ENCODE measurements at places on chromosomes 3 and 15. TPM values are rescaled to one million over a fixed set of nuclear protein-coding genes. Genes with fewer than 3 reads are reported as not detected.

KNG1 gene
- not detected for total RNA-seq

ZPLD1 gene
- not detected for total RNA-seq

- H3K4me3 ChIP-seq = no peak overlapping the region
- H3K27ac ChIP-seq = no peak overlapping the region
- no peaks in the 10 kb centered on the region for H3K36me3 ChIP-seq
- no peaks in the 10 kb centered on the region for H3K4me1 ChIP-seq
Observed at GRCh38 chr3:123791898-123792297, 92.2 kb downstream of the MYLK start.

GRCh38 chr15:40253167-40253790, 14.4 kb downstream of the PAK6 start:
- DNase-seq = no peak
- H3K4me1 ChIP-seq = peaks cover 10% of the 10 kb centered on the region
- peaks cover 39% of the 10 kb centered on the region for H3K27me3 ChIP-seq
- peak overlapping the region; percentile 56 for H3K4me3 ChIP-seq

DNA sequence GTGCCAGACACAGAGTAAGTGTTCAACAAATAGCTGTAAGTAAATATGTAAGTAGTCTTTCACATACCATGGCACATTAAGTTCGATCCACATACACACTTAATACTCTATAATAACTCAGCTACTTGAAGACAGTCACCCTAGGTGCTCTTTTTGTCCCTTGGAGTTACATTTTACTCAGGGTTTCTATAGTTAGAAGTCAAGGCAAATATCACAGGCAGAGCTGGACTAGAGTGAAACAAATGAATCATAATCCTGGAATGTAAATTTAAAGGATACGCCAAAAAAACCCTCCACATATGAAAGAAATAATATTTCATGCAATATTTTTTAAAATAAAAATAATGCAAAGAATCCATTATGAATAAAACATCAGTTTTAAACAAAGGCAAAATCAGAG, 461.8 kb downstream of the MAGI1 start:
- no peaks in the 10 kb centered on the region for H3K36me3 ChIP-seq
- no peaks in the 10 kb centered on the region for H3K4me1 ChIP-seq
- no peaks in the 10 kb centered on the region for H3K27me3 ChIP-seq
- no peak overlapping the region for H3K27ac ChIP-seq

DNA sequence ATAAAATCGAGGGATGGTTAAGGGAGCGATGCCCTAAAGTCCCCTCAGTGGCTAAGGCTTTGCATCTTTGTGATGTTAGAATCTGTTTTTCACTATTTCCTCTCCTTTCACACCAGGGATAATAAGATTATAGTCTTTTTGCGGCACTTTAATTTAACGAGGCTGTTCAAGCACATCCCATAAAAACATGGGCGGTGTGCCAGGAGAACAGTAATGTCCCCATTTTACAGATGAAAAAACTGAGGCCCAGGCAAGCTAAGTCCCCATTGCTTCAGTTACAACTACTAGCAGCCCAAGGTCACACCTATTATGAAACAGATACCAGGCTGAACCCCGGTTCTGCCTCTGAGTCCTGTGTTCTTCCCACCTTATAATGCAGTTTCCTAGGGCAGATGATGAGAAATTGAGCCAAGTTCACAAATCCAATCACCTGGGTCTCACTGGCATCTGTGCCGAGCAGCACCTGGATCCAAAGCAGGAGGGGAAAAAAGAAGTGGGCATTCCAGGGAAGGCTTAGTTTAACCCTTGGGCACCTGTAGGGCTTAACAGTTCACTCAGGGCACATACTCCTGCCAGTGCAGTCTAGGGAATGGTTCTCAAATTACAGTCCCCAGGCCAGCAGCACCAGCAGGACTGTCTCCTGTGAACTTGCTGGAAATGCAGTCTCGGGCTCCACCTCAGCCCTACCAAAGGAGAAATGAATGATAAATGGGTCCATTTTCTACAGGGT, 169.3 kb downstream of the RAB11A start:
- H3K4me1 ChIP-seq = no peaks in the 10 kb centered on the region
- H3K4me3 ChIP-seq = no peak overlapping the region
- no peaks in the 10 kb centered on the region for H3K36me3 ChIP-seq
- H3K27ac ChIP-seq = no peak overlapping the region
